Cerebellar cortex (tissue), 1 donor: ENCODE measurements at places on chromosomes 1 and 21.

DNA sequence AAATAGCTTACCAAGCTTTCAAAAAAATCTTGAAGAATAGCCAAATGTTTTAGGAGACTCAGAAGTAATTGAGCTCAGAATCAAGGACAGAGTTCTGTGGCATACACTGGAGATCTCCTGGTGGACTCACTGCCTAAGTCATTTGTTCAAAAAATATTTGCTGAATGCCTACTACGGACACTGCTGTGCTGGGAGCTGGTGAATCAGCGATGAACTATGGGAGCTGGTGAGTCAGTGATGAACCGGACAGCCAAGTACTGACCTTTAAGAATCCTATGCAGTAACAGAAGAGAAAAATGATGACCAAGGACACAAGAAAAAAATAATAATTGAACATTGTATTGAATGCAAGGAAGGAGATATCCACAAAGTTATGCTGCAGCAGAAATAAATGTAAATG lies 717.9 kb upstream of the CXADR start:
- no peak for DNase-seq

GRCh38 chr1:6245086-6245868 lies 1.3 kb downstream of the HES3 start:
- DNase-seq = peak; percentile 58

GRCh38 chr1:232137066-232137465 lies 492.9 kb downstream of the SIPA1L2 start:
- no peak for DNase-seq

DNA sequence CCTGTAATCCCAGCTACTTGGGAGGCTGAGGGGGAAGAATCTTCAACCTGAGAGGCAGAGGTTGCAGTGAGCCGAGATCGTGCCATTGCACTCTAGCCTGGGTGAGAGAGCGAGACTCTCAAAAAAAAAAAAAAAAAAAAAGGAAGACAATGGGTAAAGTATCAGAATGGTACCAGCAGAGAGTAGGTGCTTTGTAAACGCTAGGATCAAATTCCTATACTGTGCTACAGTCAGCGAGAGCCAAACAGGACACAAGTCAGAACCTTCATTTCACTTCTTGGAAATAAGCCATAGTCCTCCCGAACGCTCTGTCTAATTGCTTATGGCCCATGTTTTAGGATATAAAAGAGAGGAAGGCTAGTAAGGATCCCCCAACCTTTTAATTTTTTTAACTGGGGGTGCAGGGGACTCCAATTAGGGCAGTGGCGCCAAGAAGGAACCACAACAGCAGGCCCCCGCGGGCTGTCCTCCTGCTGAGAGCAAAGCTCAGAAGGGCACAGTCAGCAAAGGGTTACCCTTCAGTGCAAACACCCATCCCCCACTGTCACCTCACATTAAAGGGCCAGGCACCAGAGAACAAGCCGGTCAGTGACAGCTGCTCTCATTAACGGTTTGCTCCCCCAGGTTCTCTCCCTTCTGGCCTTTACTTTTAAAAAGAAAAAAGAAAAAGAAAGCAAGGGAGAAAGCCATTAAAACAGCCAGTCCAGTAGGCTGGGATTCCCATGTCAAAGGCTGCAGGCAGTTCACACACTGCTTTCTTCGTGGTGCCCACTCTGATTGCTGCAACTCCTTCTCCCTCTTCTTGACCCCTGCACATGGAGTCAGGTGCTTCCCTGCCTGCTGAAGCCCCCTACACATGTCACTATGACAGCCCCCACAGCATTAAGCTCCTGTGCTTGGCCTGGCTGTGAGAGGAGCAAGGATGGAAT lies 69.4 kb downstream of the PLPP3 start:
- DNase-seq = no peak

- no peak for DNase-seq
These were observed 28.3 kb upstream of the TMPRSS2 start for GRCh38 chr21:41536076-41536826.

- DNase-seq = no peak
These were observed 1.1 kb downstream of the LAMB3 start for GRCh38 chr1:209651138-209651587.

DNA sequence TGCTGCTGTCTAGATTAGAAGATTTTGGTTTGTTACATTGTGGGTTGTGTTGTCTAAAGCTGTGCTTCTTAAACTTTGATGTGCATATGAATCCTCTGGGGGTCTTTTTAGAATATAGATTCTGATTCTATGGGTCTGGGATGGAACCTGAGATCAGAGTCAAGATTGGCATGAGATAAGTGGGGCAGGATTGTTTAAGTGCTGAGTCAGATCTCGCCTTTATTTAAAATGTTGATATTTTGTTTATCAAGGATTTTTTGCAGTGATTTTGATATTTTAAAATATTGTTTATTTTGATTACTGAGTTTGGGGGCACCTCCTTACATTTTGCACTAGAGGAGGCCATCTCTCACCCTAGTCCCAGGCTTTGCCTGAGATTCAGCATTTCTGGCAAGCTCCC lies 114.8 kb downstream of the LAMC2 start:
- no peak for DNase-seq

- DNase-seq = peak; percentile 57
These were observed 1.2 kb downstream of the RUSC1 start for GRCh38 chr1:155321639-155322503.

DNA sequence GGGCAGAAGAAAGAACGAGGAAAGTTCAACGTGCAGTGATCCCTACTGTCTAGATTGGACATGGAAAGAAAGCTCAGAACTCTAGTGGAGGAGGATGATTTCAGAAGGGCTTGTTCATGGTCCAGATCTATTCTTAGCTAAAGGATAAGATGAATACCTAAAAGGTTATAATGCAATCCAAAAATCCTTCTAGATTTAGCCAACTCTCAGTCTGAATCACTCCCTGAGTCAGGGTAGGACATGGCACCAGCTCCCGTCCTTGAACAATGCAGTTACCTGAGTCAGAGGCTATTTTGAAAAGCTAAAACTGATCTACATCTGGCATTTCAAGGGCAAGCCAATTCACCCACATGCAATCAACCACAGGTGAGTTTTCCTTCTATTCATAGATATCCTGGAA lies 38.8 kb upstream of the HIVEP3 start:
- DNase-seq = no peak

- no peak for DNase-seq
These were observed 2.8 kb downstream of the GALNT2 start for GRCh38 chr1:230069796-230070195.

GRCh38 chr1:82030830-82031229 lies 230.1 kb downstream of the ADGRL2 start:
- DNase-seq = no peak

DNA sequence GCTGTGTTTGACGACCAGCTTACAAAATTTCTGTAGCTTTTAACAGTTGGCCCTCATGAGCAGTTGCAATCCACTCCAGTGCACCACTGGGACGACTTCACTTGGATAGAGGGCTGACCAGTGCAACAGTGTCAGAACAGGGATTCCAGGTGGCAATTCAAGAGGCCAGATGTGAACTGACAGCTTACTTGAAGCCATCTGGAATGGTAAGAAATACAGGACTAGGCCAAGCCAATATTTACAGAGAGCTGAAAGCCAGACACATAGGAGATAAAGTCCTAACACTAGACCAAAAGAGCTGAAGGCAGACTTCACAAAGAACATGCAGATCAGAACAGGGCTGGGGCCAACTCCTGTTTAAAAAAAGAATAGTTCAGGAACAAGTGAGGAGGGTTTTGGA lies 93.5 kb upstream of the NFIA start:
- no peak for DNase-seq
